Effector memory CD4-positive, alpha-beta T cell (primary cell): ENCODE measurements at places on chromosomes 16 and 17.
A peak's percentile ranks its signal among the peaks of the same experiment; 100 is the strongest.

- DNase-seq, result no peak
Observed at GRCh38 chr16:21021316-21021715, 120.7 kb downstream of the LYRM1 start.

- no peak for DNase-seq
Observed at GRCh38 chr16:27332105-27332504, 18.3 kb downstream of the IL4R start.

DNA sequence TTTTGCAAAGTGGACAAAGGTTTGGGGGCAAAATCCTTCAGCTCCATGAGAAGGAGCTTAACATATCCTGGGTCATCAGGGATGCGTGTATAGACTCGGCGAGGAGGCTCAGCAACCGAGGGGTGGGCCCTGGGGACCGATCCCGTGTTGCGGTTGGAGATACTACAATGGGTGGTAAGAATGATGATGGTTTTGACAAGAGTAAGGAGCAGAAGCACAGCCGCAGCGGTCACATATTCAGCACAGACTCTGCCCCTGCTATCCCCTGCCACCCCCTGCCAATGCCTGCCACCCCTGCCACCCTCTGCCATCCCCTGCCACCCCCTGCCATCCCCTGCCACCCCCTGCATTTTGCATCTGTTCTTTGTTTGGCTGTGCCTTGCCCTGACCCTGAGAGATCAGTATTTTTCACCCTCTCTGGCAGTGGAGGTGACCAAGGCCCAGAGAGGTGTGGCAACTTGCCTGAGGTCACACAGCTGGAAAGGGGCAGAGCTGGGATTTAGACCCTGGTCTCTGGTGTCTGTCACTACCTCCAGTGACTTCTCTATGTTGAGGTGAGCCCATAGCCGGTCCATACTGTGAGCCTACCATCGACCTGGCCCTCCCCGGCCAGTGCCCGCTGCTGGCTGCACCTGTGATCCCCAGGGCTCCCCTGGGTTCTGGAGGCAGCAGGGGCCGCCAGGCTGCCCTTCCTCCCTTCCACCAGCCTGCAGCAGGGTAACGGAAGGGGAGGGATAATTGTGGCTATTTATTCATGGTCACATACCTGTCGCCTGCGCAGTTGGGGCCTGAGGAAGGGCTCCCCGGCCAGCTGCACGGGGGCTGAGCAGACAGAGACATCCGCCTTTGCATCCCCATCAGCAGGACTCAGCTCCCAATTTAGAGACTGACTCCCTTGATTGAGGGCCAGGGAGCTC is 74.9 kb upstream of the CBX4 start:
- DNase-seq, result no peak

DNA sequence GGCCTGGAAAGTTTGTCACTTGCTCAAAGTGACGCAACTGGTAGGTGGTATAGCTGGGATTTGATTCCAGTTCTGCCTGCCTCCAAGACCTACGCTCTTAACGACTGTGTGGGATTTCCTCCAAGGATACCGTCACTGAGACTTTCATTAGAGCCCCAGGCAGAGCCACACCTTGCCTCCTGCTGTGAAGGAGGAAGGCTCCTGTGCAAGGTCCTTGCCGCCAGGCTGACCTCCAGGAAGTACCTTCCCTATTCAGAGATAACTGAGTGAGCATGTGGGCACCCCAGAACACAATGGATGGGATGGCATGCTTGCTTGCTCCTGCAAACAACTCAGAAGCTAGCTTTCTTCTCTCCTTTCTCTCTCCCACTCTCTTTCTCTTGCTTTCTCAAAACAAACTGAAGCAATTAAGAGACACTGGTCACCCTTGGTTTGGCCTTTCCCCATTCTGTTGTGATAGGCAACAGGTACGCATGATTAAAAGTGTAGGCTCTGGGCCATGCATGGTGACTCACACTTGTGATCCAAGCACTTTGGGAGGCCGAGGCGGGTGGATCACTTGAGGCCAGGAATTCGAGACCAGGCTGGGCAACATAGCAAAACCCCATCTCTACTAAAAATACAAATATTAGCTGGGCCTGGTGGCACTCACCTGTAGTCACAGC is 30.7 kb downstream of the CACNG3 start:
- DNase-seq, result no peak

- no peak for DNase-seq
Observed at GRCh38 chr17:36602030-36602748, 806 bp downstream of the MRM1 start.

- no peak for DNase-seq
Observed at GRCh38 chr16:24844101-24845030, 1.4 kb upstream of the SLC5A11 start.

DNA sequence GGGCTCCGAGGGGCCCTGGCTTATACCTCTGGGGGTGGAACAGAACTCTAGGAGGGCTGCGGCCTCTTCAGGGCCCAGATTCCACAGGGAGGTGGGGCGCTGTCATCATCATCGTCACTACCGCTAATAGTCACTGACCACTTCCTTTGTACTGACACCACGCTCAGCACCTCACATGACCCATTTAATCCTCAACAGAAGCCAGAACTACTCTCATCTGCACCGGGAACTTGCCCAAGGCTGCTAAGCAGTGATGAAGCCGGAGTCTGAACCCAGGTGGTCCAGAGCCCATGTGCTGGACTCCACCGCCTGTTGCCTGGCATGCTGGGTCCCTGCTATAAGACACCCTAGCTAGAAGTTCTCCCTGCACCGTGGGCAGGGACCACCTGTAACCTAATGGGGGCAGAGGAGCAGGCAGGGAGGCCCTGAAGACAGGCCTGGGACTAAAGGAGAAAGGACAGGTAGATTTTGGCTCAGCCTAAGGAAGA is 12.0 kb downstream of the UNC13D start:
- DNase-seq, result peak; percentile 43

- no peak for DNase-seq
Observed at GRCh38 chr17:15782866-15783265, 50.8 kb downstream of the TBC1D26 start.

DNA sequence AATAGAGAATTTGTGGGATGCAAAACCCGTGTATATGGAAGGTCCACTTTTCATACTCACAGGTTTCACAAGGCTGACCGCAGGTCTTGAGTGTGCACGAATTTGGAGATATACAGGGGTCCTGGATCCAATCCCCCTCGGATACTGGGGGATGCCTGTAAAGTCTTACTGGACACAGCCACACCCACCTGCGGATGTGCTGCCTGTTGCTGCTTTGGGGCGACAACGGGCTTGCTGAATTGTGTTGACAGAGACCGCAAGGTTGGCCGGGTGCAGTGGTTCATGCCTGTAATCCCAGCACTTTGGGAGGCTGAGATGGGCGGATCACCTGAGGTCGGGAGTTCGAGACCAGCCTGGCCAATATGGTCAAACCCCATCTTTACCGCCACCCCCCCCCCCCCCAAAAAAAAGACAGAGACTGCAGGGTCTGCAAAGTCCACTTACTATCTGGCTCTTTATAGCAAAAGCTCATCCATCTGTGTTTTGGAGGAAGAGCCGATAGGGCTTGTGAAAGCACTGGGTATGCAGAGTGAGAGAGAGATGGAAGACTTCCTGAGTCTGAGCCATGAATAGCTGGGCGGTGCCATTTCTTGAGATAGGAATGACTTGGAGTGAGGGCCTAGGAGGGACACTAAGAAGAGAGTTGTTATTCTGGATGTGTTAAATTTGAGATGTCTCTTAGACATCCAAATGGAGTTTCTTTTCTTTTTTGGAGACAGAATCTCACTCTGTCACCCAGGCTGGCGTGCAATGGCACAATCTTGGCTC is 6.4 kb upstream of the COG1 start:
- no peak for DNase-seq

- no peak for DNase-seq
Observed at GRCh38 chr17:58640202-58640601, 51.6 kb downstream of the TEX14 start.

- peak; percentile 1 for DNase-seq
Observed at GRCh38 chr17:29760279-29761039, 137.7 kb upstream of the CORO6 start.

- no peak for DNase-seq
Observed at GRCh38 chr16:4264546-4264945, 8.3 kb downstream of the TFAP4 start.

- DNase-seq, result no peak
Observed at GRCh38 chr16:15976225-15976812, 26.9 kb downstream of the ABCC1 start.

DNA sequence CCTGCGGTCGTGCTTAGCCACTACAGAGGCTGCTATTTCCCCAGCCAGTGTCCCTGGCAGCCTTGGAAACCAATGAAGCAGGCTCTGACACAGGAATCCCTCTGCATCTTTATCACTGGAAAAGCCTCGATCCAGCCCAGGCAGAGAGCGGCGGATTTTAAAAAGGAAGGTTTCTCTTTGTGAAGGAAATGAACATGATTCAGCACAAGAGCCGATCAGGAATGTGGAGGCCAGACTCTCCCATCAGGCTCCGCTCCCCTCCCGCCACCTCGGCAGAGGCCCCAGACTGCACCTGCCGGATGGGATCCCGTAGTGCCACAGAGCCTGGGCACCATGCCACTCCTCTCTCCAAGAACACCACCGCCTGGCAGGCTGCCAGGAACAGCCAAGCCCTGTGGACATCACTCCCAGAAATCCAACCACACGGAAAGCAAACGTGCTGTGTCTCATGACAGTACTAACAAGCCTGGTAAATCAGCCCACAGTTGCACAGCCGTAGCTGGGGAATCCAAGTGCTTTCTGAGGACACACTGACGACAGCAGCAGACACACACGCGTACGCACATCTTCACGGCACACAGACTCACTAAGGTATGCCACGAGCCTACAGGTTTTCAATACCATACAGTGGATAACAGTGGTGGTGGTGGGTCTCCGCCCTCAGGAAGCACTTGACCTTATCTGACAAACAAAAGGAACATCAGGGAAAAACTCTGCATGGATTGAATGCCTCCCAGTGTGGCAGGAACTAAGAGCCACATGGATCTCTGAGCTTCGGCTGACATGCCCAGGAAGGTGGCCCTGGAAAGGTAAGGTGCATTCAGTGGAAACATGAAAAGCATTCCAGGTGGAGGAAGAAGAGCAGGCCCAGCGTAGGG is 5.4 kb downstream of the LRRC75A start:
- DNase-seq, result no peak

DNA sequence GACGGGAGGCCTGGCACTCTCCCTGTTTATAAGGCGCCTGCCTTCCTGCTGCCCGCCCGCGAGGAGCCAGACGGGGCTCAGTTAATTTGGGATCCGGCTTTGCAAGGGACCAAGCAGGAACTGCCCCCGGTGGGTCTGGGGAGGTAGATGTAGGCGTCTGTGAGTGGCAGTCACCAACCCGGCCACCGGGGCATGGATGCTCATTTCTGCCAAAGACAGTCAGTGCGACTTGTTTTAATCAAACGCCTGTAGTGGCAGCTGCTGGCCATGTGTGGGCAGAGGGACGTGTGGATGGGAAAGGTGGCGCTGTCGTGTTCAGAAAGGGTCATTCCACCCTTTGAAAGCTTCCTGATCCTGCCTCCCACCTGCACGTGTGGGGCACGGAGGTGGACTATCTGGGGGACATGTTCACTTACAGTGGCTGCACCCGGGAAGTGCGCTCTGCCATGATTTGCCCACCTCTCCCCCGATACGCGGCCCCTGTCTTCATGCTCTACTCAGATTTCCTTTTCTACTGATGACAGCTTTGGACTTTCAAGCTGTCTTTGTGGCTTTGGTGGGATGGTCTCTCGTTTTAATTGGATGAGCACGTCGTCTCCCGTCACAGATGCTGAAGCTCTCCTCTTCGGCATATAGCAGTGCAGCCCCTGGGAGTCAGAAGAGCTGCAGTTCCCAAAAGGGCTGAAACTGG is 60.3 kb upstream of the CIBAR2 start:
- DNase-seq, result no peak

- no peak for DNase-seq
Observed at GRCh38 chr17:7732981-7733539, 15.5 kb downstream of the DNAH2 start.

DNA sequence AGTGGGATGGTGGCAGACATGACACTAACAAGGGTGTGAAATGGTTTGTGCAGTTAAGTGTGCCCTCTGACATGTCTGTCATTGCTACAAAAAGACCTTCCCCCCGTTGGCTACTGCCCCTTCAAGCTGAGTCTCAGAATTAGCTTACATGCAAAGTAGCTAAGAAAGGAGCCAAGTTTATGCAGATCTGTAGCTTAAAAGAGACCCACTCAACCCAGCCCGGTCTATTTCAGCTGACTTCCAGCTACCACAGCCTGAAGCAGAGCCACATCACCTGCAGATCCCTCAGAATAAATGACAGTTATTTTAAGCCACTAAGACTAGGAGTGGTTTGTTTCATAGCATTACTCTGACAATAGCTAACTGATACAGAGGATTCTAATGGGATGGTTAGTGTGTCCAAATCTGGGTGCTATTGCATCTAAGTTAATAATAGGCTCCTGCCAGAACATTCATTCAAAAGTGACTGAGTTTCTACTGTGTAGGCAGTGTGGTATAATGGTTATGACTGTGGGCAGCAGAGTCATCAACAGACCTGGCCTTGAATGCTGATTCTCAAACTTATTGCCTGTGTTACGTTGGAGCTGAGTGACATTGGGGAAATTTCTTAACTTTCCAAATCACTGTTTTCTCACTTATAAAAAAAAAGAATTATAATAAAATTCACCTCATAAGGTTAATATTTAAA is 11.7 kb downstream of the C17orf67 start:
- DNase-seq, result no peak

DNA sequence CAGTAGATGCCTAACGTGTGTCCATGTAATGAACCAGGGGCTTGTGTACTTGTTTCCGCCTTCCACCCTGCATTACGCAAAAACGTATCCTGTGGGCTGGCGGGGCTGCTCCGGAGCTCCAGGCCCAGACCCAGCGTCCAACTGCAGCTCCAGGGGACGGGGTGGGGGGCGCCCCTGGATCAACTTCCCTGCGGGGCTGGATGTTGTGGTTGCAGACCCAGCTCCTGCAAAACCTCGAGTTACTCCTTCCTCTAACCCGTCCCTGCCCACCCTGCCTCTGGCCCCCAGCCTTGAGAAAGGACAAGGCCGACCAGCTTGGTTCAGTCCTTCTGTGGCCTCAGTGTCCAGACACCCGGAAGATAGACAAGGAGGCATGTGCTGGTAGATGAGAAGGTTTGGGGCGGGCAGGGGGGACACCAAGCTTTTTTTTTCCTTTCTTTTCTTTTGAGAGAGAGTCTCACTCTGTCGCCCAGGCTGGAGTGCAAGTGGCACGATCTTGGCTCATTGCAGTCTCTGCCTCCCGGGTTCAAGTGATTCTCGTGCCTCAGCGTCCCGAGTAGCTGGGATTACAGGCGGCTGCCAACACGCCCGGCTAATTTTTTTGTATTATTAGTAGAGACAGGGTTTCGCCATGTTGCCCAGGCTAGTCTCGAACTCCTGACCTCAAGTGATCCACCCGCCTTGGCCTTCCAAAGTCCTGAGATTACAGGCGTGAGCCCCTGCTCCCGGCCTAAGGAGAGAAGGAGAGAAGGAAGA is 731 bp upstream of the EXOC7 start:
- DNase-seq, result no peak

- DNase-seq, result peak; percentile 29
Observed at GRCh38 chr17:50630524-50631194, 4.0 kb upstream of the ABCC3 start.

DNA sequence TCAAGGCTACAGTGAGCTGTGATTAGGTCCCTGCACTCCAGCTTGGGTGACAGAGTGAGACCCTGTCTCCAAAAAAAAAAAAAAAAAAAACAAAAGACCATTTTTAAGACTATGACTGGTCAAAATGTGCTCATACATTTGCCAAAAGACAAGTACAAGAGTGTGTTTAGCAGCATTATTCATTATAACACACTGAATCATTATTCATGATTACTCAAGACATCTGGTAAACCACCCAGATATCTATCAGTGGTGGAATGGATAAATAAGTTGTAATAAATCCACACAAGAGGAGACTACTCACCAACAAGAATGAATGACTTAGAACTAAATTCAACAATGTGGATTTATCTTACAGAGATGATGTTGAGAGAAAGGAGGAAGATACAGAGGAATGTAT is 716.3 kb downstream of the MAF start:
- no peak for DNase-seq
